NCI-H1048 (cell line): ENCODE measurements at places on chromosomes 11 and 22.

DNA sequence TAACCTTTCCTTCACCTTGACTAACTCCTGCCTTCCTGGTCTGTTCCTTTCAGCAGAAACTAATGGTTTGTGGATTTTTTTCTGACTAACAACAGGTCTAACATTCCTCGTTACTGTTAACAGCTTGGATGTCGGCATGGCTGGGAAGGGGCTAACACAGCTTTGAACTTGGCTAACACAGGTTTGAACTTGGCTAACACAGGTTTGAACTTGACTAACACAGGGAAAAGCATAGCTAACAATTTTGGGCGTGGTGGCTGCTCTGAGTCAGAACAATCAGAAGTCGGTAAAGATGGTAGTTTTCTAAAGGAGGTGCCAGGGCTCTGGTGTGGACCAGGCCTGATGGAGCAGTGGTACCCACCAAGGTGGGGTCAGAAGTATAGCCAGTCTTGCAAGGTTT is 16.1 kb downstream of the MIAT start:
- DNase-seq = no peak

DNA sequence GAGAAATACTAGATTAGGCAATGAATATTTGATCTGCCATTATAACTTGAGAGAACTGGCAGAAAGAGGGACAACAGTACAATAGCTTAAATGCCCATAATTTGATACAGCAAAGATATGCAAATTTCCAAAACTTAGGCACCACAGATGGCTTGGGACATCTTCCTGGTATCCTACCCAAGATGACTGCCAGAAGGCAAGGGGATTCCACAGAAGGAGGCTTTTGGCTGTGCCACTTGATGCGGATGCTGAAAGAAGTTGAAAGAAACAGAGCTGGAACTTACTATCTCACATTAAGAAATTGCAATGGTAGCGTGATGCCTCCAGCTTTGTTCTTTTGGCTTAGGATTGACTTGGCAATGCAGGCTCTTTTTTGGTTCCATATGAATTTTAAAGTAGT is 216.7 kb downstream of the TTC28 start:
- no peak for DNase-seq

DNA sequence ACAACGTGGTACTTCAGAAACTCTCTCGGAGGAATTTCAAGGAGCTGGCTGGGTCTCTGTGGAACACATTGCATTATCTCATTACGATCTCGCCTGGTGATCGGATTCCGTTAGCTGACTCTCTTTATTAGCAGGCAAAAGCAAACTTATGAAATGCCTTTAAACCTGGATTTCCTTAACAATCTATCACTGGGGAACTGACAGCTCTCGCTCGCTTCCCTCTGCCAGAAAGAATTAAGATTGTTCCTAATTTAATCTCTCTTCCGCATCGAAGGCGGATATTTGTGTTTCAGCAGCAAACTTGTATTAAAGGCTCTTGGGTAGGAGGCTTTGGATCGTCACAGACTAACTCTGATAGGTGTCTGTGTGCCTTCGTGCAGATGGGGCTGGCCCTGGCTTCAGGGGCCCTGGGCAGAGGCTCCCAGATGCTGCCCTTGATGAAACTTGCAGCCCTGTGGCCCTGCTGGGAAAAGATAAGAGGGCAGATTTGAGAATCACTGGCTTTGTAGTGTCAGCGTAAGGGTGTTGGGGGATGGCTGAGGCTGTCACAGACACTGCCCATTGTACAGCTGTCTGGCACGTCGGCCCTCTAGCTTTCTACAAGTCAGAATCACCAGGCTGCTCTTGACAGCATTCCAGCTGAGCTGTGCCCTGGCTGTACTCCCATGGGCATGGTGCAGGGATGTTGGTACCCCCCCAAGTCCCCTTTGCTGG is 162.2 kb upstream of the NECTIN1 start:
- no peak for DNase-seq

DNA sequence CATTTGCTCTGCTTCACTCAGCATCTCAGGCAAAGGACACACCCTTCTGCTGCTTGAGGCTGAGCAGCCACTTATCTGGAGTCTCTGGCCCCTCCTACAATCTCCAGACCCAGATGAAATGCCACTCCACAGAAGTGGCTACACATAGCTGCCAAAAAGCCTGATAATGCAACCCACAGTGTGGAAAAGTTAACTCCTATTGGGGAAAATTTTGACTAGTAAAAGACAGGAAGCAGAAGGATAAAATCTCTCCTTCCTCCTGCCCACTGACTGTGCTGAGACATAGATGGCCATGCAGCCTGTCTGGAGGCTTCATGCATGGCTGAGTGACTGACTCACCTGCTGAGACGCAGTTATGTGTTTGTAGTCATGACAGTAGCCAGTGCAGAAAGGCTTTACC is 92.3 kb upstream of the TEAD1 start:
- no peak for DNase-seq

DNA sequence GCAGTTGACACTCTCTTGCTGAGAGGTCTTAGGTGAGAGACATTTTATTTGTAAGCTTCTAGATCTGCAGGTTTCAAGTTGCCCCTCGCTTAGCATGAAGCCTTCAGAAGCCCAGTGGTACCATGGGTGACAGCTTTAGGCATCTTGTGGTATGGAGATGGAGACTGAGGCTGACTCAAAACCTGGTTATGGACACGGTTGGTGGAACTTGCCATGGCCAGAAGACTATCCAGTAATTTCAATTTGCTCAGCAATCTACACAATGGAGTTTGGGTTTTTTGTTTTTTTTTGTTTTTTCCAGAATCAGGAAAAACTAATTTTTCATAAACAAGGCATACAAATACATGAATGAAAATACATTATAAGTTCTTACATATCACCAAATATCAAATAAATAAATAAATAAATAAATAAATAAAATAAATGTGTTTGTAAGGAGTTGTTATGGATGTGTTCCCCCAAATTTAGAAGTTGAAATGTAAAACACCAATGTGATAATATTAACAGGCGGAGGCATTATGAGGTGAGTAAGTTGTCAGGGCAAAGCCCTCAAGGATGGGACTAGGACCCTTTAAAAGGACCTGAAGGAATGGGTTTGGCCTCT is 22.6 kb downstream of the ETS1 start:
- no peak for DNase-seq

GRCh38 chr22:44491269-44492035 is 6.6 kb downstream of the RTL6 start:
- no peak for DNase-seq

- no peak for DNase-seq
Measured at GRCh38 chr11:13127161-13127560, 118.0 kb downstream of the RASSF10 start.

- no peak for DNase-seq
Measured at GRCh38 chr11:45673441-45673840, 8.0 kb upstream of the CHST1 start.

DNA sequence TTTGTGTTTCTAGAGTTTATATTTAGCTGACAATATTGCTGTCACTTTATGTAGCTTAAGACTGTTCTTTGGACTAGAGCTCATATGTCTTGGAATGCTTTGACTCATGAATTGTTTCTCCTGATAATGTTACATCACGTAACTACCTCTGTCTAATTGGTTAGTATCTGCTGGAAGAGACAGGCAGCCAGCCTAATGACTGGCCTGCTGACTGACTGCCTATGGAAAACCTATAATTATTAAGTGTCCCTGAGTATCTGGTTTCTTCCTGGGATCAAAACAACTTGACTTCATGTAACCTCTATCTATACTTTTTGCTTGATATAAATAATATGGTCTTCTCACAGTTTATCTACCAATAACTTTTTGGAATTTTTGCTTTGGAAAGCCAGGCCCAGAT is 9.4 kb downstream of the SOX6 start:
- no peak for DNase-seq

DNA sequence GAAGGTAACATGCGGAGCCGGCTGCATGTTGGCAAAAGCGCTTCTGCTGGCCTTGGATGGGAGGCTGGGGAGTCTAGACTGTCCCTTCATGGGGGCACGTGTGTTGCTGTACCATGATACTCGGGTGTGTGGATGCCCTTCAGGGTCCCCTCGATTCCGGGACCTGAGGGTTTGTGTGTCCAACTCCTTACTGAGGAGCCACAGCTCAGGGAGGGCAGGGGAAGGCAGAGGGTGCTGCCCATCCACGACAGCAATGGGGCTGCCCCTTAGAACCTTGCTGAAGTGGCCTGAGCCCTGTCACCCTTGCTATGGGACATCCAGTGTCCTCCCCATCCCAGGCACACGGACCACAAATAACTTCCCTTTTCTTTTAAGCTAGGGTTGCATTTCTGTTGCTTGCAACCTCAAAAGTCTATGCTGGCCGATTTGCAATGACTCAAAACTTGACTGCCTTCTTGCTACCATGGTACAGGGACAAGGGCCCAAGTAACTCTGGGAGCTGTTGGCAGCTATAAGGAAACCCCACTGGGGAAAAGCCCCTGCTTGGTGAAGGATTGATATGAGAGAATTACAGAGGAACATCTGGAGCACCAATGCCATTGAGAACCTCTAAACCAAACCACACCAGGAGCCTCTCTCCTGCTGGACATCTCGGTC is 43.8 kb downstream of the RTL6 start:
- no peak for DNase-seq

GRCh38 chr22:45036154-45036553 is 26.3 kb upstream of the PHF21B start:
- DNase-seq = no peak

GRCh38 chr11:89516496-89516895 is 25.3 kb upstream of the NOX4 start:
- DNase-seq = no peak

DNA sequence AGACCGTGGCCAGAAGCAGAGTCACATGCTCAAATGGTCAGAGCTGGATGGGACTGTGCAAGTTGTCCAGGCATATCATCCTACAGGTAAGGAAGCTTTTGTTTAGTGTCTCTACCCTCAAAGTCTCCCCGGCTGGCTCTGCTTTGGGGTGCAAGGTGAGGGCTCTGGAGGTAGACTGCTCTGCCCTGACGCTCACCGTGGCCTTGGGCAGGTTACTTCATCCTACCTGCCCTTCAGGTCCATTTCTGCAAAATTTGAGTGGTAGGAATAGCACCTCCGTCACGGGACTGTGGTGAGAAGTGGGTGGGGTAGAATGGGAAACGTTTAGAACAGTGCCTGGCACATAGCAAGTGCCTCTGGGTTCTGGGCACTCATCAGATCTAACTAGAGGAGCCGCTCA is 42.2 kb downstream of the NAT10 start:
- DNase-seq = no peak

DNA sequence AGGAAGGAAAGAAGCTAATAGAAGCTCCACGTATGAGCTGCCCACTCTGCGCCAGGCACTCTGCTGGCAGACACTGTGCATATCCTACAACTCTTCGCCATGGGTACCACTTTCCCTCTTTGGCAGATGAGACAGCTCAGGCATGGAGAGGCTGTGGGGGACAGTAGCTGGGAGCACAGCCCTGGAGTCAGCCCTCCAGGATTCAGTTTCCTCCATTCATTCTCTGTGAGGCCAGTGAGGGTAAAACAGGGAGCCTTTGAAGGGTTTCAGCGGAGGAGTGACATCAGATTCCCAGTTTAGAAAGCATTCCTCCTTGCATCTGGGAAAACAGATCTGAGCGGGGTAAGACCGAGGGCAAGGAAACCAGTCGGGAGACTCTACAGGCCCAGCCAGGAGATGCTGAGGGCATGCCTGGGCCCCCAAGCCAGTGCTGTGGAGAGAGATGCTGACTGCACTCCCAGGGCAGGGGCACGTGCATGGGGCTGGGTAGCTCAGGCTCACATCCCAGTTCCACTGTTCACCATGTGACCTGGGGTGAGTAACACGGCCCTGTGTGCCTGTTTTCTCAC is 58.3 kb upstream of the EMID1 start:
- no peak for DNase-seq
